ENCODE measurements at places on chromosomes 11 and 22.

GRCh38 chr11:80188076-80188627, 747.3 kb upstream of the TENM4 start:
- DNase-seq: no peak

GRCh38 chr11:59191890-59192289, 20.0 kb downstream of the DTX4 start:
- no peak for DNase-seq

- no peak for DNase-seq
These were observed 69.6 kb upstream of the ALKBH3 start for GRCh38 chr11:43810929-43811596.

DNA sequence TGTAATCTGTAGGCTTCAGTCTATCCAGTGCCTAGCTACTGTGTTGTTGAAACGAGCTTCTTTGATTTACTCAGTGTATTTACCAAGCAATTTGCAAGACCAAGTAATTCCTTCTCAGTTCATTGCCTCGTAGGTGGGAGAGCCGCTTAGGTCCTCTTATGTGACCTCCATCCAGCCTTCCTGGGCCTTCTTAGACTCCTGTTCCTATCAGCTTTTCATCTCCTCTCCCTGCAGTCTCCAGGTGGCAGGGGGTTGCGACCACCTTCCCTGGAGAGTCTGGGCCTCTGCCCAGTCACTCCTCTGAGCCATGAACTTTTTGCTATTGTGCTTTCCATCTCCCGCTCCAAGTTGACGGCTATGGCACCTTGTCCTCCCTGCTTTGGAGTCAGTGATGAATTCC, 251.8 kb downstream of the KIRREL3 start:
- no peak for DNase-seq

- DNase-seq: no peak
These were observed 29.1 kb upstream of the FGF19 start for GRCh38 chr11:69732910-69733309.

DNA sequence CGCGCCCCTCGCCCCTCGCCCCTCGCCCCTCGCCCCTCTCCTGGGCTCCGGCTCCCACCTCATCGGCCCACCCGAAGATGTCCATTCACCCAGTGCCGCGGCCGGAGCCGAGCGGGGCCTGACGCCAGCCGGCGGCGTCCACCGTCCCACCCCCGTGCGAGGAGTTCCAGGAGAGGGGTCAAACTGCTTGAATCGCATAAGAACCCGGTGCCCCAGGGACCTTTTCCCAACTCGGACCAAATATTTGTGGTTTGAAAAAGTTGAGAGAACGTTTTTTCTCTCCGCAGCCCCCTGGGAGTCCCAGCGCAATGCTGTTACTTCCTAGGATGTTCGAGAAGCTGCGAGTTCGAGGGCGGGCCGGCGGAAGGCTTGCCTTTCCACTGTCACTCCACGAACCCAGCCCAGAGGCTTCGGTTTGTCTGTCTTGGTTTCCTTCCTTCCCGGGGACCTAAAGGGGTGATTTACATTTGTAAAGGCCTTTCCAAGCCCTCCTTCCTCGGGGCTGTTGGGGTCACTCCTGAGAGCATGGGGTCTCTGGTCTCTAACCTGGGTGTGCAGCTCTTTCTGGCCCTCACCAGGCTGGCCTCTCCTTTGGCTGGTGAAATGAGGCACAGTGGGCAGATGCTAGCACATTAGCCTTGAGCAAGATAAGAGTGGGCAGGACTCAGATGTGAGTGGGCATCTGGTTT, 38.0 kb downstream of the ETS1 start:
- no peak for DNase-seq

DNA sequence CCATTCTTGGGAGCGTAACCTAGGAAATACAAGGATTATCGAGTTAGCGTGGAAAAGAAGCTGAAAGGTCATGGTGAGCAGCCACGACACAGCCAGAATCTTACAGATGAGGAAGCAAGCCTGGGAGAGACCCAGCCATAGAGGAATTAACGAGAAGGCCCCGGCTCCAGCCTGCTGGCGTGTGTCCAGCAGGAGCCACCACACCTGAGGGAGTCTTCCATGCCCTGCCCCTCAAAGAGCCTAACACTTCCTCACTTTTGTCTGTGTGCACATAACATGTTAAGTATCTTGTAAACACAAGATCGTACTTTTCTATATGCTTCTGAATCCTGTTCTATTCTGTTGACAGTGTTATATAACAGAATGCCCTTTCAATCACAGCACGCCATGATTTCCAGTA, 18.1 kb downstream of the CECR2 start:
- DNase-seq: no peak

DNA sequence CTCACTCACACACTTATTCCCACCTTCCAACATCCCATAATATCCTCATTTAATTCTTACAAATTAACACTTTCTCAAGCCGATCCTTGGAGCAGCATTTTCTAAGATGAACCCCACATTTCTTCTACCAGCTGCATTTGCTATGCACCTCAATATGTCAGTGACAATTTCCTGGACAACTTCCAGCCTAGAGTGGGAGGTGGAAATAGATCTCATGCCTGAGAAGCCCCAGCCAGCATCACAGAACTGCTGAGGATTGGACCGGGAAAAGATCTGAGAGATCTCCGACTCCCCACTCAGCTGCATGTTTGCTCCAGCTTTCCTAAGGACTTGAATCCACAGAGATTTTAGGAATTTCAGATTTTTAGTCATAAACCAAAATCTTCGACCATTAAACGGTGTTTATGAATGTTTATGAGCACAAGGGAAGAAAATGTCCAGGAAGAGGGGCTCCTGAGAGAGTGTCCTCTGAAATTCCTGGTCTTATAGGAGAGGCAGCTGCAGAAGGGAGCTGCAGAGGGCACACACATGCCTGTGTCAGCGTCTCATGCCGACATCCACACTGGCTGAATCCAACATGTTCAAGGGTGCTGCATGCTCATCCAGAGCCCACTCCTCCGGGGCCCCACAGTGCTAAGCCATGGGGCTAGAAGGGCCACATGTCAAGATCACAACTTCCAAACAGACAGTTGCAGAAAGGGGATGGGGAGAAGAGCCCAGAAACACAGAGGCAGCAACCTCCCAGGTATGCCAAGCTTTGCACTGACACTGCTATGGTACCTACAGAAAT, 68.6 kb downstream of the MICAL3 start:
- no peak for DNase-seq

DNA sequence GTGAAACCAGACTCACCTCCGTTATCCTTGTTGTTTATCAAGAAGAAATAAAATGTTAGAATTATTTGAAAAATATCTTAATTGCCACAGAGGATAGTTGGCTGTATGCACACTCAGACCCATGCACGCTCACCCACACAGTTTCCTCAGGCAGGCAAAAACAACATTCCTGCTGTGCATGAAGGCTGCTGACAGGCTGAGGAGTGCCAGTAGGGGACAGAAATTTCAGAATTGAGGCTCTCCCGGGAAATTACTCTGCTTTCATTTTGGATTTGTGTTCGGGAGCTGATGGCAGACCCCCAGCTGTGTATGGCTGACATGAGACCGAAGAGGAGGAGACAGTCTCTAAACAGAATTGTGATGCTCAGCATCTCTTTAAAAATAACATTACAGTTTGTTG, 87.5 kb downstream of the AMOTL1 start:
- DNase-seq: no peak

- no peak for DNase-seq
These were observed 109.0 kb downstream of the TRIM29 start for GRCh38 chr11:120028897-120029258.

DNA sequence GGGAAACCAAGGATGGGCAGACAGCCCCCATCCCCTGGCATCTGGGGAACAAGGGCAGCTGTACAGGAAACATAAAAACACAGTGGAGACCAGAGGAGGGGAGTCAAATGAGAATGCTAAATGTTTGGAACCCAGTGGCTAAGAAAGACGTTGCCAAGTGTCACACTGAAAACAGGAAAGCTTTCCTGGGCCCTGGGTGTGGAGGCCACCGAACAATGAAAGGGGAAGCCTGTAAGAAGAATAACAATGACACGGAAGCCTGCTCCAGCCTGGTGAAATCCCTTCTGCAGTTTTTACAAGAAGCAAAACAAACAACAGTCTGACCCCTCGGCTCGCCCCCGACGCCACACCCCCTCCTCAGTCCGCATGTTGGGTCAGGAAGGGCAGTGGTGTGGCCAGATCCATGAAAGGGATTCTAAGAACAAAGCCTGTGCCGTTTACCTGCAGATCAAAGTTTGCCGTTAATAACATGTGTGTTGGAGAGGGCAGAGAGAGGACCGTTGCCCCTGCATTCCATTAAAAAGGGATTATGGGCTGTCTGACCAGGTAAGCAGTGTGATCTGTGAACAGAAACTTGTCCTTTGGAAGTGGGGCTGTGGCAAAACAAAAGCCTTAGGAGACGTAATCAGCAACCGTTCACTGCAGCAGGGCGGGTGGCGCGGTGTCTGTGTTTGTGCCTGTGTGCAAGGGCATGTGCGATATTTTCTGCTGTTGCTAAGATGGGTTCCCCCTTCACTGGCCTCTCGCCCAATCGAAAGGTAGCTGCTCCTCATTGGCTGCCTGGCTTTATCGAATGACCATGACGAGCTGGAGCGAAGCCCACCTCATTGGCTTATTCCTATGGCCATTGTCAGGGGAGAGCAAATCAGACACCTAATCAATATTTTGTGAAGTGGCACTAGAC, 113.7 kb upstream of the BLID start:
- no peak for DNase-seq

DNA sequence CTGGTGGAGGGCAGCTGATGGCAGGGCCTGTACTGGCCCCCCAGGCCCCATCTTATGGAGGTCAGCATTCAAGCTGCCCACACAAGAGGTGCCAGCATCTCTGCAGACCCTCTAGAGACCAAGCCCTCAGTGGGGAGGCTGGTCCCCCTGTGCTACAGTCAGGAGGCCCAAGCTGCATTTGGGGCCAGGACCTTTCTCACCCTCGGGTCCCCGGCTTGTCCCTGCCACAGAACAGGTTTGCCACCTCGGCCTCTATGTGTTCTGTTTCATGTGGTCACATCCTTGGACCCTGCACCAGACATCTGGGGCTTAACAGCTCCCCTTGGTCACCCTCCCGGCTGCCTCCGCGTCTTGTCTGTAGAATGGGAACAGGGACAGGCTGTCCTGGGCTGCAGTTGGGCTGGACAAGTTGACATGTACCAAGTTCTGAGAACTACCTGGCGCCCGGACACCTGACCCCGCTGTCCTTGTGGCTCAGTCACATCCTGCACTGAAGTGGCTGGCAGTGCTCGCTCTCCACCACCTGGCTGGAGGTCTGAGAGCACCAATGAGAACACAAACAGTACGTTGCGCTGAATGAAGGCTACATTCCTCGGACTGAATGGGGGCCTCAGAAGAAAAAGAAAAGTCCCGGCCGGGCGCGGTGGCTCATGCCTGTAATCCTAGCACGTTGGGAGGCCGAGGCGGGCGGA, 2.7 kb upstream of the PLXNB2 start:
- DNase-seq: no peak

DNA sequence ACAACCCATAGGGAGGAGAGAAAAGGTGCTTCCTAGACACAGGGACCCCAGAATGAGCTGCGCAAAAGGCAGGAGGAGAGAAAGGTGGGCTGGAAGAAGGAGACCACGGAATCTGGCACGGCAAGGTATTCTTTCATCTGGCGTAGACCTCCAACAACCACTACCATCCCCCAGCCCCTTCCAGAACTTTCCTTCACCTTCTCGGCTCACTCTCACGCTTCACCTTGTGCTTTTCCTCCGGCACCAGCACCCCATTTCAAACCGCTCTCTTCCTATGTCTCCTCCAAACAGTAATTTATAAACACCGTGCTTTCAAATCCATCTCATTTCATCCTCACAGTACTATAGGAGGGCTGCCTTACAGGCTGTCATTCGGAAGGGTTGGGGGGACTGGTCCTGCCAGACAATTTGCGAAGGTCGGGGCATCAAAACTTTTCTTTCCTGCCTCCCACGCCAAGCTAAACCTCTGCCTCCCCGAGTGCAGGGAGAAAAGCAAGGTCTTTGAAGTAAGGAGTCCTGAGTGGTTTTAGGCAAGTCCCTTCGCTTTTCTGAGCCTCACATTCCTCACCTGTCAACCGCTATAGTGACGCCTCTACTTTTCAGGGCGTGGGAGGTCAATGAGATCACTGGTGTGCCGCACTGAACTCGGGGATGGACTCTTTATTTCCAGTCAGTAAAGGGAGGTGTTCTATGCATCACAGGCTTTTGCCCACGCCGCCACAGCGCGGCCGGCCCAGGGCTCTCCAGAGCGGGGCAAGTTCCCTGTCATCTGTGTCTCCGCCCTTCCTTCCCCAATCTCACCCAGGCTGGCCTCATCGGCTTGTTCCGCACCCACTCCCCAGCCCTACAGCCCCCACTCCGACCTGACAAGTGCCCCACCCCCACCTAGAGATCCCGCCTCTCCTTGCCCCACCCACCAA, 800 bp downstream of the KCTD21 start:
- no peak for DNase-seq

- DNase-seq: no peak
These were observed 22.9 kb downstream of the FAM76B start for GRCh38 chr11:95766701-95767100.

DNA sequence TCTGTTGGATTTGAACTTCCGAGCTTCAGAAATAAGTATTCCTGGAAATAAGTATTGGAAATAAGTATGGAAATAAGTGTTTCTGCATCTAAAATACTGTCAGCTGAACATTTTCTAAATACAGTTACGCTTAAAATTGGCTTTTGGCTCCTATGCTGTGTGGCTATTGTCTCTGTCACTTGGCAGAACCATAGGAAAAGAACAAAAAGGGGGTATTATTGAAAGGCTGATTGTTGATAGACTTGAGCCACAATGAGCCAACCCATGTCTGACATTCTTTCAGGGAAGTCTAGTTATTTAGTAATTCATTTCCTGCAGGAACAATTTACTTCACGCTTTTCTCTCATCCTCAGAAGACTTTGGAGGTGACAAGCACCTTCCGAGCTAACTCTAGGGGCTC, 32.5 kb upstream of the LARGE1 start:
- DNase-seq: no peak

DNA sequence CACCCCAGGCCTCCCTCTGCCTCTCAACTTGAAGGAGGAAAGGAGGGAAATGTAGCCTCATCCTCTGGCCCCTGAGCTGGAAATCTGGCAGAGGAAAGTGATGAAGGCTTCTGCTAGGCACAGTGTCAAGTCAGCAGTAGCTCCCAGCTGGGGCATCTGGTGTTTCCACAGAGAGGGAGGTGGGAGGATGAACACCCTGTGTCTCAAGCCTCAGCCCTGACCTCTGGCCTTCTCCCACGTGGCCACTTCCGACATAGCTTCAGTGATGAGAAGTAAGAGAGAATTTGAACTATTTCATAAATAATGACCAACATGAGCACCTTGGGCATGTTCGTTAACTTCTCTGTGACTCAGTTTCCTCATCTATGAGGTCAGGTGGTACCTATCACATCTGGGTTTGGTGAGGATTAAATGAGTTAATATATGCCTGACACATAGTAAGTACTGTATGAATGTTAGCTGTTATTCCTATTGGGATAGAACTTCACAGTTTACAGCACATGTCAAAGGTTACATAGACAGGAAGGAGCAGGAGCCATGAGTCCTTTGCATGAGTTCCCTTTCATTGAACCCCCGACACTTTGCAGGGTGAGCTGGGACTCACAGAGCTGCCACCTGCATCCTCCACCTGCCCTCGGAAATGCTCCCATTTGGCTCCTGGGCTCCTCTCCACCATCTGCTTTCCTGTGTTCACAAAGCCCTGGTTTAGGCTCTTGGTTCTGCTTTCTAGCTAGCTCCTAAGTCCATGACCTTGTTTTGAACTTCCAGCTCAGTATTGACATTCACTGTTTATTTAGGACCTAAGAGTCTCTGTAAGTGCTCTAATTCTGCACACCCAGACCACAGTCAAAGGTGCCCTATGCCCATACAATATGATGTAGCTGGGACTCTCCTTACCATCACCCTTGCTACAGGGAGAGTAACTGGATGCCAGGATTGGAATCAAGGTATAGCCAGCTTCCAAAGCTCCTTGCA, 61.7 kb downstream of the CSNK2A3 start:
- DNase-seq: no peak

GRCh38 chr22:46537946-46538813, 760 bp upstream of the CELSR1 start:
- no peak for DNase-seq

Measured in NCI-H2081 treated with DMSO at 0.1 percent for 48 hours (cell line).